ENCODE measurements at places on chromosomes 16 and 17. TPM values are rescaled to one million over a fixed set of nuclear protein-coding genes. Genes with fewer than 3 reads are reported as not detected.

Gene CES4A
- 5.0 TPM for total RNA-seq

Gene KRTAP2-3
- total RNA-seq: 13.4 TPM

Gene CCDC40
- 2.9 TPM for total RNA-seq

Gene TMEM101
- total RNA-seq: 25.5 TPM

Gene CTRL
- not detected for total RNA-seq

All from GM23248 (cell line).